Fibroblast of lung (primary cell): ENCODE measurements at places on chromosomes 1 and 21.

GRCh38 chr1:63668298-63668697 lies 75.1 kb downstream of the PGM1 start:
- peak; percentile 8 for DNase-seq

GRCh38 chr1:179048339-179049124 lies 22.8 kb downstream of the FAM20B start:
- DNase-seq, result no peak

DNA sequence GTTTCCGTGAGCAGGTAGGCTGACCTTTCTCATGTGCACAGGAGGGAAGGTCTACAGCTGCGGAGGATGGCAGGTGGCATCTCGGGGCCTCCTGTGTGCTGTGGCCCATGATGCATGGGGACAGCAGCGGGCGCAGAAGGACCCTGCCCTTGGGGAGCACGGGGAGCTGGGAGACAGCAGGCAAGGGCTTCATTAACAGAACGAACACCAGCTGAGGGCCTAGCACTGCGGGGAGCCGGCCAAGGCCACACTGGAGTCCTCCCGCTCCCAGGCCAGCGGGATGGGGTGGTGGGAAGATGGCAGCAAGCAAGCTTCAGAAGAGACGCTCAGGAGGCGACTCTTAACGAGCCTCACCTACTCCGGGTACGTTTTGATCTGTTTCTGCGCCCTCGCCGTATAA lies 66.6 kb downstream of the SCCPDH start:
- DNase-seq, result no peak

DNA sequence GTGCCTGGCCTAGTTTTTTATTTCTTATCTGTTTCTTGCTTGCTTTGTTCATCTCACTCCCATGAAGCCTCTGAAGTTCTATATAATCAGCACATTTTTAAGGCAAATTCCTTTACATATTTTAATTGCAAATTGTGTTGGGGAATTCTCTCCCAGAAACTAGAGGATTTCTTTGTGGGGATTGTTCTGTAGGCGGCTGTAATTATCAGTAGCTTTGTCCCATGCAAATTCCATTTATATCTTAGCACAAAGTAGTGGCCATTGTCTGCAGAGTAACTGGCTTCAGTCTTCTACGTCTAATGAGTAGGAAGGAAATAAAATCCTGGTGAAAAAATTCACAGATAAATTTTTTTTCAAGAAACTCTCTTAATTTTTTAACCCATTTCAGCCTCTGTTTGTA lies 35.7 kb downstream of the CLEC20A start:
- no peak for DNase-seq

DNA sequence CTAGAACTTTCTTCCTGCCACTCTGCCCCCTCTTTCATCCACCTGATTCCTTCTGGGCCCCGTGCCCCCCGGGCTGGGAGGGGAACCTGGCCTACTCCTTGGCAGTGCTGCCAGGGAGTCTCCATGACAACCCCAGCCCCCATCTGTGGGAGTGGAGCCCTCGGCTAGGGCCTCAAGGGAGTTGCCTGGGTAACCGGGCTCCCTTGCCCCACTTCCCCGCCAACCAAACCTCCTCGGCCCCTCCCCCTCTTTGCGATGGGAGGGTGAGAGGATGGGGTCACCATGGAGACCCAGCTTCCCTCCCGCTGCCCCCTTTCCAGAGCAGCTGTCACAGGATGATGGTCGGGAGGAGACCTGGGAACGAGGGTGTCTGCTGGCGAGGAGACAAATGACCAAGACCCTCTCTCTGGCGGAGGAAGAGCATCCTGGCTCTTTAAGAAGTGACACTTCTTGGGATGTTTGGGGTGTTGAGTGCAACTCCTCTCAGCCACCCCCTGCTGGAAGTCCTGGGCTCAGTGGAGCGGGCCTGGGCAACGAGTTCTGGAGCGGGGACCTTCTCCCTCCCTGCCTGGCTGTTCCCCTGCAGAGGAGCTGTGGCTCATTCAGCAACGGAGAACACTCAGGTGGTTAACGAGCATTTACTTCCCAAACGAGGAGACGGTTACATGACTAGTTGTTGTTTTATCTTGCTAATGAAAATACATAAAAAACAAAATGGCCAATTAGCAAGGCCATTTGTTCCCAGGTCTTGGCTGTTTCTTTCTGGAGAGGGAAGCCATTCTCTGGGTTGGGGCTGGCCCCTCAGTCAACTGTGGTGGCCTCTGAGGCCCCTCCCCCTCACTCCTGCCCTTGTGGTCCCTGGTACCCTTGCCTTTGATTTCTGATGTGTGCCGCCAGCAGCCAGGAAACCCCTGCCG lies 82.8 kb downstream of the UBIAD1 start:
- no peak for DNase-seq

GRCh38 chr1:10935246-10935645 lies 77.2 kb upstream of the TARDBP start:
- DNase-seq, result no peak

- DNase-seq, result no peak
Measured at GRCh38 chr1:90175490-90176167, 180.7 kb downstream of the ZNF326 start.

- no peak for DNase-seq
Measured at GRCh38 chr1:221606256-221606655, 135.6 kb downstream of the DUSP10 start.

- no peak for DNase-seq
Measured at GRCh38 chr21:46441331-46441730, 17.4 kb upstream of the DIP2A start.

GRCh38 chr1:16207318-16208269 lies 4.9 kb downstream of the ARHGEF19 start:
- no peak for DNase-seq

GRCh38 chr1:157116737-157117103 lies 17.1 kb upstream of the ETV3L start:
- no peak for DNase-seq

DNA sequence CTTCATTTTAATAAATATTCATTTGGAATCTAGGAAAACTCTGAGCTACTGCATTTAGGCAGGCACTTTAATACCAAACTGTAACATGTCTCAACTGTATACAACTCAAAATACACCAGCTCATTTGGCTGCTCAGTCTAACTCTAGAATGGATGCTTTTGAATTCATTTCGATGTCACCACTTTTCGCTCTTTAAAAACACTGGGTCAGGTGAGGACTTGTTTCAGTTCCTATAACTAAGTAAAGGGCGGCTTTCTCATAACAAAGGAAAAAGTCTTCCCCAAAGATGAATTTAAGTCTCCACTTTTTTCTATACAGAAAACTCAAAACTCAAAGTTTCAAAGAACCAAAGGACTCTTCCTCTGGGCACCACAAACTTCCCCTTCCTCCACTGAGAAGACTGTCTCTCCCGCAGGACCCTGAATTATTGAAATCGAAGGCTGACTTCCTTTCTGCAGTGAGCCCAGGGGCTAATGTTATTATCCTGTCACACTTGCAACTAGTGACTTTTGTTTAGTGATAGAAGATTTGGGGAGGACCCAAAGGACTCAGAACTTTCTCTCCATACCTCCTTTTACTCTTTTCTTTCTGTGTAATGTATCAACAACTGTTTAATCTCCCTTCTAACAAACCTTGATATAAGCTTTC lies 9.7 kb upstream of the DHX9 start:
- DNase-seq, result no peak

DNA sequence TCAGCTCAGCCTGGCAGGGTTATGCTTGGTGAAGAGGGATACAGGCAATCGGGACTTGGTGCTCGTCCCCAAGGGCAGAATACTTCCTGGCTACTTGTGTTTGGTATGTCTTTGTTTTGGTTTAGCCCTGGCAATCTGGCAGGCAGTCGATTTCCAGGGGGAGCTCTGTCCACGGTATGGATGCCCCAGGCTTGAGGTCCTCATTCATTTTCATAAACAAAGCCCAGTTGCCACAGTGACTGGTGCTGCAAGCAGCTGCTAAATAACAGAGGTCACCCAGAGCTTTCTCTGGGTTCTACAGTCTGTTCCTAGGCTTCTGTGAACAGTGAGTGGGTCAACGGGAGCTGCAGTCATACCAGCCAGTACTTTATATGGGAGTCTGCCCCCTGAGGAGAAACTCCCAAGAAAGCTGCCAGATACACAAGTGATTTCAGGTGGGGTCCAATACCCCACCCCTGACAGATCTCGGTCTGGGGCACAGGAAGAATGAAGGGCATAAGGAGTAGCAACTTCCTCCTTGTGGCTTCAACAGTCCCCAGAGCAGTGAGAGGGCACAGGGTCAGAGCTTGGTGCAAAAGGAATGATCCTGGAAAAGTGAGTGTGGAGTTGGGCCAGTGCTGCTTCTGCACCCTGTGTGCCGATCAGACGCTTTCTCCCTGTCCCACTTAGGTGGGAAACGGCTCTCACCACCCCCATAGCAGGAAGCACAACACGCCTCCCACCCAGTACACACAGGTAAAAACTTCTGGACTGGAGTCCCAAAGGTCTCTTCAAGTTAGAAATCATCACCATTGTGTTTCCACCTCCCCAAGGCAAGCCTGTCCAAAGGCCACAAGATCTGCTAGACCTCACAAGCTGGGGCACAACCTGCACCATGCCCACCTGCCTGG lies 55.5 kb downstream of the TGFBR3 start:
- DNase-seq, result peak; percentile 96

DNA sequence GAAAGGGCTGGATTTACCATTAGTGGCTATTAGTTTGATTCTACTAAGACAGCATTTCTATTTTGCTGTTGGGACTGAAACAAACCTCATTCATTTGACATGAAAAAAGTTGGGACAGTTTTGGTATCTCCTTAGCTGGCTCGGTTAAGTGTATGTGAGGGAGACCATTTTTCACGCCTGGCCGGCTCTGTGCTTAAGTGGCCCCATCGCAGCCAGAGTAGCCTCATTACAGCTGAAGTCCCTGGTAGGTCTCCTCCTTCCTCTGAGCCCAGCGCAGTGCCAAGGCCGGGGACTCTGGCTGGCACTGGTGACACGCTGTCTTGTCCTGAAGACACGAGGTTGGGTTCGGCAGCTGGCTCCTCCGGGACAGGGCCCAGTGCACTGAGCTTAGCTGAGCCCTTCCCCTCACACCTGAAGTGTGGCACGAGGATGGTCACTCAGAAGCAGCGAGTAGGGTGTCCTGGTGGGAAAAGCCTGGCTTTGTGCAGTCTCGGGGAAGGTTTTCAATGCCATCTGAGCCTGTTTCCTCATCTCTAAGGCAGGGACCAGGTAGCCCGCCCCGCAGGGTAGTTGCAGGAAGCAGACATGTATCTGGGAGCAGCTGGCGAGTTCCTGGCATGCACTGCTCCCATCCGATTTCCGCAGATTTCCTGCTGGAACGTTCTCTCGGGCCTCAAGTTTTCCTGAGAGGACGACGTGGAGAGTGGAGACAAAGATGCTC lies 196.5 kb downstream of the DYRK1A start:
- no peak for DNase-seq

GRCh38 chr1:163820226-163820625 lies 498.5 kb downstream of the NUF2 start:
- no peak for DNase-seq
